ENCODE measurements at places on chromosomes 3 and 15. TPM values are rescaled to one million over a fixed set of nuclear protein-coding genes. Genes with fewer than 3 reads are reported as not detected.
A peak's percentile ranks its signal among the peaks of the same experiment; 100 is the strongest.

DNA sequence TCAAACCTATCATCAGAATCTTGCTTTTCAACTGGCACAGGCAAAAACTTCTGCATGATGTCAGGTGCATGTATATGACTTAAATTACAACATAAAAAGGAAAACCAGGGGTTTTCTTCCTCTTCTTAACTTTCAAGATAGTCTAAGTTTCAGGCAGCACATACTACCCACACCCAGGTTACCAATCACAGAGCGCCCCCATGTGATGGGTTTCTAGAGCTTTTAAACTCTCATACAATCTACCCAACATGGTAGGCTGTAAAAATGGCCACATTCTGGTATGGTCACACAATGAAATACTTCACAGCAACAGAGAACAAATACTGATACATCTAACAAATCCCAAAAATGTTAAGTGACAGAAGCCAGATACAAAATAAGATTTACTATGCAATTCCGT lies 7.4 kb downstream of the MESD start:
- no peak for DNase-seq

GRCh38 chr15:90465140-90465929 lies 64.4 kb upstream of the CRTC3 start:
- DNase-seq: no peak

GRCh38 chr15:46258056-46258455 lies 623.2 kb downstream of the SQOR start:
- no peak for DNase-seq

DNA sequence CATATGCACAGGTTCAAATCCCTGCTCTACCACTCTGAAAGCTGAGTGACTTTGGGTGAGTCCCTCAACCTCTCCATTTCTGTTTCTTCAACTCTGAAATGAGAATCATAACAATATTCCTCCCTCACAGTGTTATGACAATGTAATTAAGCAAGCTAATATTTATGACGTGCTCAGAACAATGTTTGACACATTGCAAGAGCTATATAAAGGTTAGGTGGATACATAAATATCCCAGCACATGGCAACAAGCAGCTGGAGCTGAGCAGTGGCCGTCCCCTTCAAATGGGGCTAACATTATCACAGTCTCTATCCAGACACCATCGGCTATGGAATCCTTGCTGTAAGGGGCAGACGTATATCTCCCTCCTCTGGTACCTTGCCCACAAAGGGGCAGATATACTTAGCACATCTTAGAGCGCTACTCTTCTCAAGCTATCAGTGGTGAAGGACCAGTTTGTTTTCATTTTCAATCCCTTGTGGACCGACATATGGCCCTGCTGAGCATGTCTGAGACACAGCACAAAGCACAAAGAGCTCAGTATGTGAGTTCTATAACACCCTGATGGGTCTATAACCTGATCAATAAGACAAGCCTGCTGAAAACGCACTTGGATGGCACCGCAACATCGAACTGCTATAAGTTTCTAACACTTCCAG lies 80.9 kb downstream of the PRICKLE2 start:
- no peak for DNase-seq

DNA sequence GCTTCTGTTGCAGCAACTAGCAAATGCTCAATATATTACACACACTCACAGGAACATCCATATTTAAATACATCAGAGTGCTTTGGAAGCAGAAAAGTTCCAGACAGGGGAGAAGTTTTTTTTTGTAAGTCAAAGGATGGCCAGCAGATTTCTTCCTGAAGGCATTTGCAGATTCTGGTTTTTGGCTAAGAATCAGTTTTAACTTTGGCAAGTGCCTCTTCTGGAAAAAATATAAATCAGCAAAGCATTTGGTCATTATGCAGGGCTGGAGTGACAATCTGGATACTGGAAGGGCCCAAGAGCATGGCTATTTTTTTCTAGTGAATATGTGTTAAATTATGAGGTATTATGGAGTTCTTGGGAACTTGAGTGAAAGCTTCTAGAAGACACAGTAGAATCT lies 495.3 kb upstream of the ARPP21 start:
- no peak for DNase-seq

GRCh38 chr3:179299999-179300613 lies 22.7 kb upstream of the ZNF639 start:
- no peak for DNase-seq

GRCh38 chr3:157388976-157389375 lies 47.7 kb upstream of the PTX3 start:
- no peak for DNase-seq

- DNase-seq: no peak
Observed at GRCh38 chr3:134517791-134518190, 31.9 kb downstream of the CEP63 start.

DNA sequence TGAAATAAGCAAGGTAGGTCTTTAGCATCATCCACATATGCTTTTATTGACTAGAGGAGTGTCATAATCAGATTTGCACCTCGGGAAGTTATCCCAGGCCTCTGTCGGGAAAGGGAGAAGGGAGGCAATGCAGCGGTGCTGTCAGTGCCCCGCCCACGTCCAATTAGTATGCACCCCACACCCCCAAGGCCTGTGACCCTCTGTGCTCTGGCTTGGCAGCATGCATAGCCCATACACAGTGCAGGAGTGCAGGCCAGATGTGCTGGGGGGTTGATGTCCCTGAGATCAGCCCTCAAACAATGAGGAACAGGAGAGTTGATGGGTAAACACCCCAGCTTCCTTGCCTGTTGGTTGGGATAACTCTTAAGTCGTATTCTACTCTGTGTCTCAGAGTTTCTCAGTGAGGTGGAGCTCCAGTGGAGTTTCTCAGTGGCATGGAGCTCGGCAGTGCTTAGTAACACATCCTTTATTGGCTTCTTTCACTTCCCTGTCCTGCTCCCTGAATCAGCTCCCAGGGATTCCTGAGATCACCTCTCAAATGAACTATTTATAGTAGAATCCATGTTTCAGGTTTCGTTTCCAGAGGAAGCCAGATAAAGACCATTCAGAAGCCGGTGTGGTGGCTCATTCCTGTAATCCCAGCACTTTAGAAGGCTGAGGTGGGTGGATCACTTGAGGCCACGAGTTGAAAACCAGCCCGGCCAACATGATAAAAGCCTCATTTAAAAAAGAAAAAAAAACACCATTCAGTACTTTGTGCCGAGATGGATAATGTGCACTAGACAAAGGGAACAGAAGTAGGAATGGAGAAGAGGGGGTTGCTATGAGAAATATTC lies 26.7 kb upstream of the NDUFB4 start:
- no peak for DNase-seq

DNA sequence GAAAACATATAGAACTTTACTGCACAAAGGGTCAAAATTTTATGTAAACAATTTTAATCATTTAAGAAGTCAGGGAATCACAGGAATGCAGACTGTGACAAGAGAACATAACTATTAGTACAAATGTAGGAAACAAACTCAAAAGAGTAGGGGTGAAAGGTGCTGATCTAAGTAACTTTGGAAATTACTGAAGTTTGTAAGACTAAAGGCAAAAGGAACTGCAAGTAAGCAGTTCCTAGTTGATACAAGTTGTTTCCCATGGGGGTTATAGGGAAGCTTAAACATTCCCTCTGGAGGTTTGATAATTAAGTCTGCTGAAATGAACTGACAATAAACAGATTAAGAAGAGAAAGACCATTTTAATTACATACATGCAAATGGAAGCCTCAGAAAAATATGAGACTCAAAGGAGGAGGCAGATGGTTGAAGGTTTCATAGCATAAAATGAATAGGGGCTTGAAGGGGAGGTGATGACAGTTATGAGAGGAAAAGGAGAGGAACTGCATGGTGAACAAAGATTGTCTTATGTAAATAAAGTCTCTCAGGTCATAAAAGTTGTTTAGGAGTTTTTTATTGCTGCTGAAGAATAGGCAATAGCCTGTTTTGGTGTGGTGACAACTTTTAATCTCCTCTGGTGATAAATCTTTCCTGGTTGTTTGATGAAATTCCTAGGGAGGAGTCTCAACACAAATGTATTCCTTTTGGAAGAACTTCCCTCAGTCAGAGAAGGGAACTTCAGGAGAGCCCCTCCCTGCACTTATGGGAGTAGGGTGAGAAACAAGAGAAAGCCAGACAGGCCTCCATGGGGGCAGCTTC lies 17.1 kb downstream of the SETMAR start:
- no peak for DNase-seq

DNA sequence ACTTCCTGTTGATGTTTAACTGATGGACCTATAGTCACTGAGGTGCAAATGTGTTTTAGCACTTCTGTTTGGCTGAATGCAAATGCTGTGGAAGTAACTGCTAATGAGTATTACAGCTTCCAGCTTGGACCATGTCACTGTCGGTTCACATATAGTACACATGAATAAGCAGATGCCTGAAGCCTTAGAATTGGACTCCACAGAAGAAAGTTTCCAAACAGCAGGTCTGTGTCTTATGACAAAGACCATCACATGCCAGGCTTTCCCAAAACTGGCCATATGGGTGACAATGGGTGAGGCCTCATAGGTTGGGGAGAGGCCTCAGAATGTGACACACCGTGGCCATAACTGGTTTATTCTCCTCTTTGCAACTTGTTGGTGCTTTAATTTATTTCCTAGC lies 241.8 kb downstream of the WNT5A start:
- no peak for DNase-seq

GRCh38 chr15:67953299-67953698 lies 100.8 kb upstream of the PIAS1 start:
- no peak for DNase-seq

DNA sequence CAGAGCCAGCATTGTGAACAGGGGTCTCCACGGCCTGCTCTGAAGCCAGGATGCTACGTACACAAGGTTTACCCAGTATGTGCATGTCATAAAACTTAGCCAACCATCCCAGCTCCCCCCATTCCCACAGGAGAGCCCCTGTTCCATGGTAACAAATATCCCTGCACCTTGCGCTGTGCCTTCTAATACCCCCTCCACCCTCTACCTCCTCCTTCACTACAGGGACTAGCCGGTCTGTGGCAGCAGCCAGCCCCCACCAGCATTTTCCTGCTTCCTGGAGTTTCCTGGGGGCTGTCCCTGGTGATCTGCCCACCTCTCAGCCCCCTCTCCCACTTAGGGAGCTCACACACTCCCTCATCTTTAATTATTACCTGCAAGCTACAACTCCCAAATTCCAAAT lies 20.4 kb downstream of the ACSBG1 start:
- DNase-seq: no peak

GRCh38 chr3:119308355-119308754 lies 14.2 kb downstream of the ARHGAP31 start:
- no peak for DNase-seq

- DNase-seq: no peak
Observed at GRCh38 chr3:126312341-126312740, 44.9 kb downstream of the KLF15 start.

DNA sequence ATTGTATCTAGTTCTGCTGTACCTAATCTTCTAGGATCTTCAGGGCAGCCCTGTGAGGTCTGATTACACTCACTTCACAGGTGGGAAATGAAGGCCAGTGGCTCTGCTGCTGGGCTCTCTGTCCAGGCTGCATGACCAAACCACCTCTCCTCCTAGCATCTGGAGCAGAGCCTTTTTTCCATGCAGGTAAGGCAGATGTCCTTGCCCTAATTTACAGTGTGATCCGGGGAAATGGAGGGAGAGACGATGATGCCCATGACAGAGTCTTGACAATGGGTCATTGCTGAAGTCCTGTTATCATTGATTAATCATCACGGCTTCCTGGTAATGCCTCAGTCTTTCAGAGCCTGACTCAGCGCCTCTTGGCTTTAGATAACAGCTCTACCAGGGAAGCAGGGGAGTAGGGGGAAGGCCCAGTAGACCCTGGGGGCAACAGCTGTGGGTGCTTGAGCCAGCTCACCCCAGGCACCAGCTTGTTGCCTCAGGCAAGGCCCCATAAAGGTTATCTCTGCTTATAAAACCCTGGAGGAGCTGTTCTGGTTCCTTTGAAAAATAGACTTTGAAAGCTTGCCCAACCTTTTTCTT lies 153.4 kb downstream of the GABRG3 start:
- no peak for DNase-seq

DNA sequence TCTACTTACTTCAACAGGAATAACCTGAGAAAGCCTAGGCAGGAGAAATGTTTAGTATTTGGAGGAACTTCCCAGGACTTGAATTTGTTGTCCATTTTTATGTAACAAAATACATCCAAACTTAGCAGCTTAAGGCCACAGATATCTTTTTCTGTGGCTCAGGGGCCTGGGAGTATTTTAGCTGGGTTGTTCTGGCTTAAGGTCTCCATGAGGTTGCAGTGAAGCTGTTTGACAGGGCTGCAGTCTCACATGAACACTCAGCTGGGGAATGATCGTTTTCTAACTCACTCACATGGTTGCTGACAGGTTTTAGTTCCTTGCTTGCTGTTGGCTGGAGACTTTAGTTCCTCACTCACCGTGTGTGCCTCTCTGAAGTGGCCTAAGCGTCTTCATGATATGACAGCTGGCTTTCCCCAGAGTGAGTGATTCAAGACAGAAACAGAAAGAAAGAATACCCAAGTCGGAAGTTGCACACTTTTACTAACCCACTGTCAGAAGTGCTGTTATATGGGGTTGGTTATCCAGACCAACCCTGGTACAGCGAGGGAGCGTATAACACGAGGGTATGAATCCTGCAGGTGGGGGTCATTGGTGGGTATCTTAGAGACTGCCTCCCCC lies 229.7 kb upstream of the TBL1XR1 start:
- DNase-seq: peak; percentile 22

- DNase-seq: no peak
Observed at GRCh38 chr3:162192340-162193029, 695.9 kb downstream of the OTOL1 start.

GRCh38 chr3:170502297-170502696 lies 83.6 kb downstream of the SLC7A14 start:
- no peak for DNase-seq

DNA sequence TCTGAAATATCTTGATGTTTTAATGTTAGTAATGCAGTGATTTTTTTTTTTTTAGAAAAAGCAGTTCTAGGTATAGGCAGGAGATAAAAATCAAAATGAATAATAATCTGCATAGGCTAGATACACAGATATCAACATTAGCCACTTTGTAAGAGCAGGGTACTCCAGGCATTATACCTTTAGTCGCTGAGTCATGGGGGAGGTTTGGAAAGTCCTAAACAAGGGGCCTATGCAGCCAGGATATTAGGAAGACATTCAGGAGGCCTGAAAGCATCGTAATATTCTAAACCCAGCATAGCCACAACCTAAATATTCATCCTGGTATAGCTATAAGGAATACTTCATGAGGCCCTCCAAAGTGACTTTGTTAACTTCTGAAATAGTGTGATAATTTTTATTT lies 258.1 kb upstream of the NECTIN3 start:
- DNase-seq: no peak

- no peak for DNase-seq
Observed at GRCh38 chr3:162390891-162391290, 894.3 kb downstream of the OTOL1 start.

TNFAIP8L3 gene
- not detected for total RNA-seq

GRAMD2A gene
- not detected for total RNA-seq

TMEM158 gene
- total RNA-seq: 0.16 TPM

ST8SIA2 gene
- total RNA-seq: not detected

ALDH1L1 gene
- total RNA-seq: 1.6 TPM

ZMYND10 gene
- total RNA-seq: 6.1 TPM

ACKR4 gene
- 0.25 TPM for total RNA-seq

IL16 gene
- 319 TPM for total RNA-seq

SLC24A5 gene
- not detected for total RNA-seq

ARL13B gene
- total RNA-seq: 11.5 TPM

GOLGA8R gene
- 5.7 TPM for total RNA-seq

POPDC2 gene
- total RNA-seq: 4.2 TPM

All from T-cell (primary cell).